ENCODE measurements at places on chromosomes 1 and 21.

DNA sequence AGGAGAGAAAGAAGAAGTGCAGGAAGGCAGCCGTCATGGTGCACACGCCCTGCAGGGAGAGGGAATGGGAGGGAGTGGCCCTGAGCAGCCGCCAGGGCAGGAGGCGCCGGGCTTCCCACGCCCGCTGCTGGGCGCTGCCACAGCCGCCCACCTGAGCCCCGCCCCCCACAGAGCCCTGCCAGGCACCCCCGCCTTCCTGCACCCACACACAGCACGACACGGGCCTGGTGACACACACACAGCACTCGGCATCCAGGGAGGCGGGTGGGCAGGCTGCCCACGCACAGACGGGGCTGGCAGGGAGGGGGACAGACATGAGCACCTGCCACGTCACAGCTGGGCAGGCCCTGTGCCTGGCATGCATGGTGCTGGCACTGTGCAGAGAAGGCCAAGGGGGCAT lies 27.5 kb downstream of the ADGRB2 start:
- DNase-seq = no peak

DNA sequence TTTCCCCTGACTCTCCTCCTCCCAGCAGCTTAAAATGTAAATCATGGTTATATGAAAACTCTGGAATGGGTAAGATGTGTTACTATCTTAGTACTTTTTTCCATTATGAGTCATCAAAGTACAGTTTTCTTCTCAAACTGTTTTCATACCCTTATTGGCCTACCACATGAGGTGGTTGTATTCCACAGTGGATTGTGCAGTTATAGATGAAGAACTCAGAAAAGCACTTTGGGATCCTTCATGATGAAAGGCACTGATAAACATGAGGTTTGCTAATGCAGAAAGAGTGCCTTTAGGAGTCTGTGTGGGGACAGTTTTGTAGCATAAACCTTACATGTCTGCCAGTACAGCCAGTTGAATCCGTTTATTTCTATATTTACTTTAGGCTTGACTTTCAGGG lies 32.0 kb upstream of the MYOCOS start:
- no peak for DNase-seq

DNA sequence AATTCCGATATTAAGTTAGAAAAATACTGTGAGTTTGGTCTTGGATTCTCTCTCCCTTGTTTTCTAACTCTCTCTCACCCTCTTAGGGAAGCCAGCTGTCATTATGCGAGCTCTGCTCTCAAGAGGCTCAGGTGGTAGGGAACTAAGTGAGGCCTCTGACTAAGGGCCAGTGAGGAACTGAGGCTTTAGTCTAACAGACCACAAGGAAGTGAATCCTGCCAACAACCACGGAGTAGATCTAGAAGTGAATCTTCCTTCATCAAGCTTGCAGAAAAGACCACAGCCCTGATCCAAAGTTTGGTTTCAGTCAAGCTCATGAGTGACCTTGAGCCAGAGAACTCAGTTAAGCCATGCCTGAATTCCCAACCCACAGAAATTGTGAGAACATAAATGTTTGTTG lies 180.1 kb upstream of the PRMT6 start:
- DNase-seq = no peak

GRCh38 chr21:29669416-29669815 lies 270.4 kb downstream of the GRIK1 start:
- DNase-seq = no peak

DNA sequence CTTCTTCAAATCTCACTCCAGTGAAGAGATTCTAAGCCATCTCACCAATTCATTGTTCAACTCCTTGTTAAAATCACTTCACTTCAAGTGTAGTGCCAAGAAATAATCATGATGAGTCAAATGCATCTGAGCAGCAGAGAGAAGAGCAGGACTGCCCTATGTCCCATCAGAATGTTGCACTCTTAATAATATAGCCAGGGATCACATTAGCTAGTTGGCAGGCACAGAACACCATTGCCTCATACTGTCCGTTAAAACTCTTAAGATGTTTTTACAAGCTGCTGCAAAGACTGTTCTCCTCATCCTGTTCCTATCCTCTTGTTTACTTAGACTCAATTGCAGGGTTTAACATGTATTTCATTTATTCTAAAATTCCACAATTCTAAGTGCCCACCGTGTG lies 432.9 kb downstream of the PLPP3 start:
- DNase-seq = no peak

- no peak for DNase-seq
Measured at GRCh38 chr1:174408146-174408545, 39.6 kb upstream of the GPR52 start.

DNA sequence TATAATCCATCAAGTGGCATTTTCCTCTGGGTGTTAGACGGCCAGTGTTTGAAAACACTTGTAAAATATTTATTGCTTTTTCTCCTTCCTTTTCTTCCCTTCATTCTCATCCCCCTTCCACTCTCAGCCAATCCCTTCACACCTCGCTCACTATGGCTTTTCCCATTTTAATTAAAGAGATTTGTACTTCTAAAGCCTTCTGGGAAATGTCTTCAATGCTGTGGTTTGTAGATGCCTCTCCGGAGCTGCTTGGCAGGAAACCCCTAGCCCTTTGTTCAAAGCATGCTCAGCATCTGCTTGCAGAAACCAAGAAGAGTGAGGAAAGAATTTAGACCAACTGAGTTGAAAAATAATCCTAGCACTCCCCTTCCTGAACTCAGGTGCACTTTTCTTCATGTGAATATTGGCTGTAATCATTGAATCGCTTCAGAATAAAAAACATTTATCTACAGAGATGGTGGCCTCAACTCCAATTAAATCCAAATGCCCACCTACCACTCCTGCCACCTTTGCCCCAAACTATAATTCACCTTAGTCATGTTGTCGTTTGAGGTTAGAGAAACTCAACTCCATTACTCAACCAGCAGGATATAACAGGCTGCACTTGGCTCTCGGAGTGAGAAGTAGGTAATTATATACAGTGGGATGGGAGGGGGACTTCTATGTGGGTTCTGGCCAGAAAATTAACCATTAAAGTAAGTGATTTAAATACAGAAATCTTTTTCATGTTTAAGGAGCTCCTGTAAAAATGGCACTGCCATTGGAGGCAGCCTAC lies 659.4 kb upstream of the CAMK1G start:
- DNase-seq = no peak

DNA sequence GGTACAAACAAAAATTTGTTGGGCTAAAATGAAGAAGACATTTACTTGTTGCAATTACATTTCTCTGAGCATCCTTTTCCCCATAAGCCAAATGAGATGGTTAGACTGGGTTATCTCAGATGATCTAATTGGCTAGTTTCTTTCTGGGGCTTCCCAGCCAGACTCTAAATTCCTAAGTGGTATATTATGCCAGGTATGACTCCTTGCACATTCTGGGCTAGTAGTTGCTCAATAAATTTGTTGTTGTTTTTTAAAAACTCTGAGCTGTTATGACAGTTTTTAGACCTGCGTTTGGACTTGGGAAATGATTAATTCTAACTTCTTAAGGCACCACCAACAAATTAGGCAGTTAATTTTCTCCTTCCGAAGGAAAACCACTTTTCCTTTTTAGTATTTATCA lies 66.1 kb downstream of the UCK2 start:
- DNase-seq = no peak

DNA sequence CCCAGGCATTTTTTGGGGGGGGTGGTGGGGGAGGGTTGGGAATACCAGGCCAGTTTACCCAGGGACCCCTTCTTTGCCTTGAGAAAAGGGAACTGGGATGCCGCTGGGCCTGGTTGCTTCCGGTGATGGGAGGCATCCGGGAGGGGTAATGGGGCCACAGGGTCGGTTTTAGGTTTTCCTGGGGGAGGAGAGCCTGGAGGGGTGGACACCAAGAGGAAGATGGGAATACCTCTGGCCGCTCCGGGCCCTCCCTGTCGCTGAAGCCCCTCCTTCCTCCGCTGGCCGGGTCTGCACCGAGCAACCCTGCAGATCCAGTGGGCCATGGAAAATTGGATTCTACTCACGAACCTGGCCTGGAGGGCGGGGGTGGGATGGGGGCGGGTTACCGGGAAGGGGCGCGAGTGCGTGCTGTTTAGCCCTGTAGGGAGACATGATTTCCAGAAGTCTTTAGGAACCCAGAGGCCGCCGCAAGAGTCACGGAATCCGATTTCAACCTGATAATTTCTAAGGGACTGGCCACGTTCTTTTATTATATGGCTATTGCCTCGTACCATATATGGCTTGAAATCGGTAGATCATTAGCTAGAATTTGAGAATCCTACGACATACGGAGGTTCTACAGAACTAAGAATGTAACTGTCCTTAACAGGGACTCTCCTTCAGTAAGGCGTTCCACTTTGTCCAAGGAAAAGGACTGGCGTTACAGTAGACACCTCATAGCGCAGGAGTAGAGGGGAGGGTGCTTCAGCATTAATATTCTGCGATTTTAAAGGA lies 749 bp downstream of the AKIRIN1 start:
- no peak for DNase-seq

DNA sequence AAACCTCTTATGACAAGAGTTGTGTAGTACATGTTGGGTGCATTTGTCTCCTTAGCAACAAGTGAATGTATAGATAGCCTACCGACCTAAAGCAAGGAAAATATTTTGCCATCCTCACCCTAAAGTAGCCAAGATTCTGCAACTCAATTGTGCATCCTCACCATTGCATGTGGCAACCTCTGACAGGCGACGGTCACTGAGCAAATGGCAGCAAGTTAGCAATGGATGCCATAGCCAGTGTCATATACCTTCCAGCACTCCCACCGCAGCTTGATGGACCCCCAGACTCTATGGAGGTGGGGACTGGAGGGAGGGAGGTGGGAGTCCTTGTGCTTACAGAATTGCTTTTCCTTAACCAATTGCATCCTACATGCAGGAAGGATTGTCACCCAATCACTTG lies 17.0 kb downstream of the PROX1 start:
- no peak for DNase-seq

DNA sequence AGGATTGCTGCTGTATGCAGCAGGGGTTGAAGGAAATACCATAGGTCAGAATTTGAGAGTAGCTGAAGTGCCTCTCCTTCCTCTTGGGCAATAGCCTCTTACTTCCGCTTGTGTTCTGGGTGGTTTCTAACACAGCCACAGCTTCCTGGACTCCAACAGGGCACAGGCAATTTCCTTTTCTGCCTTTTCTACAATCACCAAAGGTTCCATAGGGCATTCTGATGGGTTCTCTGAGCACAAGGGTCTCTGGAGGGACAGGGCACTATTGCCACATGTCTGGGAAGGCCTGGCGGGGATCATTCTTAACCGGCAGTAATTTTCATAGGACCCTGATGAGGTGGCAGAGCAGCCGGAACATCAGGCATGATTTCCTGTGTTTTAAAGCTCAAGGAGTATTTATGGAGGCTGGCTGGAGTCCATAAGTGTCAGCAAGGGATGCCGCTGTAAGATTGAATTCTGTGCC lies 5.5 kb upstream of the AGTRAP start:
- DNase-seq = no peak

GRCh38 chr1:18739897-18740296 lies 109.3 kb downstream of the PAX7 start:
- no peak for DNase-seq

DNA sequence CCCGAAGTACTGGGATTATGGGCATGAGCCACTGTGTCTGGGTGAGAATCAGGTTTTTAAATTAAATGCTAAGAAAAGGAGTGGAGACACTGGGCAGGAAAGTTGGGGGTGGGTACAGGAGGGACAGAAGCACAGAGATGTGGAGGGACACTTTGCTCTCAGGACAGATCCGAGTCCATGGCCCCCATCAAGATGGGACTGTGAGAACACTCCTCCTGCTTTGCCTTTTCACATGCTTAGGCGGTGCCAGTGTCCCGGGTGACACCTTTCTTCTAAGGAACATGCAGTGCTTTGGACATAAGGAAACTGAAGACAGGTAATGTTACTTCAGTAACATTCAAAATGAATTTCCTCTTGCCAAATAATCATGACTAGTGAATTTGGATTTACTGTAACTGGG lies 16.7 kb downstream of the SLC25A33 start:
- DNase-seq = no peak

DNA sequence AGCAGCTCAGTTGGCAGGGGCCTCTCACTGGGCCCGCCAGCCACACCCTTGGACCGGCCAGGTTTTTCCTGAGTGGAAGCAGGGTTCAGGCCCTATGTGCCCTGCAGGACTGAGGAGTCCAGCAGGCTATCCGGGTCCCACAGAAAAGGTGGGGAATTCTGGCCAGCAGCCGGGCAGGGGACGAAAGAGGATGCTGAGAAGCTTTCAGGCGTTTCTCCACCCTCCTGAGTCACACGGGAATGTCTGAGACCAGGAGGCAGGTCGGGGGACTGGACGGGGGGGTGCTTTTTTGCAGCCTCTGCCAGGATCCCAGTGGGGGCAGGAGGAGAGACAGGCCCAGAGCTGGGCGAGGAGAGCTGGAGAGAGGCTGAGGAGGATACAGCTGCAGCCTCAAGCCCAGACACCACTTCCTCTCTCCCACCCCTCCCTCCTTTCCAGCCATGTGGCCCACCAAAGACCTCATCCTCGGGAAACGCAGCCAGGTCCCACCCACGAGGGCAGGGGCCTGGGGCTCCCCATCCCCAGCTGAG lies 105.4 kb downstream of the SPSB1 start:
- DNase-seq = no peak
